ENCODE measurements at places on chromosomes 2 and 18. TPM values are rescaled to one million over a fixed set of nuclear protein-coding genes. Genes with fewer than 3 reads are reported as not detected.

C2orf80 gene
- not detected for total RNA-seq

DNA sequence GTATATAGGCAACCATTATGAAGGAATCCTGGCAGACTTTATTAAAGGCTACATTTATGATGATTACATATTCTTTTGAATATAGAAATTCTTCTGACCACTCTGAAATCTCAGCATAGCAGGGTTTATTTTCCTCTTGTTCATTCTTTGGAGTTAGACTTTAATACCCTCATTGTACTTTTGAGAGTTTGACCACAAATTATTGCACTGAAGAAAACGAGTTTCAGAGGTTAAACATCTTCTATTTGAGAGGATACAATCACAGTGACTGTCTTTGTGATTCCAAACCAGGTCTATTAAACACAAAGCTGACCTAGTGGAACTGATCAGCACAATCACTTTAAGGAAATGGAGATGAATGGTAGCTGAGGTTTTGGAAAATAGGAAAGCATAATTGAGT is 71.3 kb downstream of the XIRP2 start:
- no peak for DNase-seq

MC2R gene
- total RNA-seq, result not detected

PTPRN gene
- total RNA-seq, result 3.2 TPM

DNA sequence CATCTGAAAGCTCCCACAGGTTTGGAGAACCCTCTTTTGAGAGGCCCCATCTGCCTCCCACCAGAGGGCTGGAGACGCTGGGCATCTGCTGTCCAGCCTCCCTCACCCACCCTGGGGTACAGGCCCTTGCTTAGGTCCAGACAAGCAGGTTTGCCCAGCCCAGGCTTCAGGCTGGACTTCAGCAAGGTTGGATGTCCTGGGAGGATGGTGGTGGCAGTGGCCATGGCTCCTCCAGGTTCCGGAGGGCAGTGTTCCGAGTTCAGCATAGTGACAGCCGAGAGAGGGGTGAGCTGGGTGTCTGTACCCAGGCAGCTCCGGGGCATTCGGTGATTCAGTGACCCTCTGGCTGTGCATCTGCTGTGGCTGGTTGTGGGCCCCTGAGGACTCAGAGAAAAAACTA is 58.2 kb upstream of the HDAC4 start:
- DNase-seq, result no peak
